ENCODE measurements at places on chromosomes 4 and X.

GRCh38 chrX:152912106-152912505 lies 14.2 kb downstream of the ZNF185 start:
- DNase-seq: no peak

GRCh38 chr4:143396695-143397094 lies 60.0 kb downstream of the GAB1 start:
- no peak for DNase-seq

DNA sequence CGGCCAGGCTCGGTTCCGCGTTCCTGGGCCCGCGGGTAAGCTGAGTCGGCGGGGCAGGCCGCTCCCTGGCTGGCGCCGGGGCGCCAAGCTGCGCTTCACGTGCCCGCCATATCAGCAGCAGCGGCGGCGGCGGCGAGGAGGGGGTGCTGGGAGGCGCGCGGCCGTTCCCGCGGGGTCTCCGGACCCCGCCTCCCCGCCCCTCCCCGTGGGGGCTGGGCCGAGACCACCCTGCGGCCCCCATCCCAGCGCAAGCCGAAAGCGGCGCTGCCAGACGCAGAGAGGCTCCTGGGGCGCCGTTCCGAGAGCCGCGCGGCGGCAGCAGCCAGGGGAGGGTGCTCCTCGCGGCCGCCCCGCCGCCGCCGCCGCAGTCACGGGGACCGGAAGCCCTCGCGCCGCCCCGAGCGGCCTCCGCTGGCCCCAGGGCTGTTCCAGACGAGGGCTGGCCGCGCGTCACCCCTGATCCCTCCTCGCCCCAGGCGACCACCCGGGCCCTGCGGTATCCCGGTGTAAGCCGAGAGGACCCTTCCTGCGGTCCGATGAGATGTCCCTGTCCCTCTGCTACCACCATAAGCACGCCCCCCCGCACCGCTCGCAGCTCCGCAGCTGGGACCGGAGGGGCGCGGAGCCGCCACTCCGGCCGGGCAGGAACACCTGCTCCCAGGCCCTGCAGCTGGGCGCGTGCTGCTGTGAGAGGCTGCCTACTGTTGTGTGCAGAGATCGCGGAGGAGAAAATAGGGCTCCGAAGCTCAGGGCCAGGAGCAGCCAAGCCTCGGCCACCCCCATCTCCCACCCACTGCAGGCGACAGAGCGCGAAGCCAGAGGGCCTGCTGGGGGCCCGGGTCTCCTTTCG lies 7.5 kb upstream of the BCOR start:
- DNase-seq: no peak

DNA sequence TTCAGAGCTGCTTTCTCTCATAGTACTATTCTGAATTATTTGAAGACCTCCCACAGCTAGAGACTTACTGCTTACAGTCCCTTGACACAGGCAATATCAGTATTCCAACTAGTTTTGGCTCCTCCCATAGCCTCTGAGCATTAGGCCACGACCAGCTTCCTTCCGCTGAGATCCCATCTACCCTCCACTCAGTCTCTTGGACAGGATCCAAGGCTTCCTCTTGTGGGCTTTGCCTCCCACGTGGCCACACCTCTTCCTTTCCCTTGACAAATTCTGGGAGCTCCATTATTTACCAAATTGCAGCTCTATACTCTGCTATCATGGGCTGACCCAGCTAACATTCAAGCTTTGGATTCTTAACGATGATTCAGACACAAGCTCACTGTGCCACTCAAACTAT lies 470.4 kb upstream of the GALNT7 start:
- no peak for DNase-seq

- DNase-seq: no peak
Measured at GRCh38 chr4:102139132-102139573, 206.1 kb downstream of the SLC39A8 start.

DNA sequence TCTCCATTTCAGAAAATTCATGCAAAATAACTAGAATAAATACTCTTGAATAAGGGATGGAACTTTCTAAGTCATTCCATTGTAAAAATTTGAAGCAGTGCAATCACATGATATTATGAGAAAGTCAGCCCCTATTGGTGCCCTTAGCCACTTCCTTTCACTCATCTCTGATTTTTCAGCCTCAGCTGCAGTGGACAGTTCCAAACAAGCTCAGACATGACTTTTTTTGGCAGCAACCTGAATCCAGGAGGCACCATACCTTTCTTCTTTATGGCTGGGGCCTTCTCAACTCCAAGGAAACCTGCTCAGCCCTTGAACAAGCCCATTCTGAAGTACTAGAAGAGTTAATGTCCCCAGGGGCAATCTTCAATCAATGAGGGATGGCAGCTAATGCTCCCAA lies 40.5 kb downstream of the MAPK10 start:
- no peak for DNase-seq

- no peak for DNase-seq
Measured at GRCh38 chrX:3526071-3526470, 179.6 kb upstream of the MXRA5 start.
